ENCODE measurements at places on chromosomes 4 and X. TPM values are rescaled to one million over a fixed set of nuclear protein-coding genes. Genes with fewer than 3 reads are reported as not detected.

GRCh38 chr4:185013417-185014125, 4.7 kb upstream of the HELT start:
- no peak for DNase-seq

Gene SMIM10
- 1.3 TPM for total RNA-seq

GRCh38 chr4:169540774-169541173, 71.6 kb downstream of the NEK1 start:
- DNase-seq = no peak

Gene GATB
- total RNA-seq = 22.1 TPM

GRCh38 chrX:38891641-38892413, 90.6 kb downstream of the MID1IP1 start:
- DNase-seq = no peak

GRCh38 chrX:139091878-139092277, 380.4 kb upstream of the FGF13 start:
- DNase-seq = no peak

GRCh38 chr4:115670930-115671329, 557.5 kb upstream of the NDST4 start:
- DNase-seq = no peak

DNA sequence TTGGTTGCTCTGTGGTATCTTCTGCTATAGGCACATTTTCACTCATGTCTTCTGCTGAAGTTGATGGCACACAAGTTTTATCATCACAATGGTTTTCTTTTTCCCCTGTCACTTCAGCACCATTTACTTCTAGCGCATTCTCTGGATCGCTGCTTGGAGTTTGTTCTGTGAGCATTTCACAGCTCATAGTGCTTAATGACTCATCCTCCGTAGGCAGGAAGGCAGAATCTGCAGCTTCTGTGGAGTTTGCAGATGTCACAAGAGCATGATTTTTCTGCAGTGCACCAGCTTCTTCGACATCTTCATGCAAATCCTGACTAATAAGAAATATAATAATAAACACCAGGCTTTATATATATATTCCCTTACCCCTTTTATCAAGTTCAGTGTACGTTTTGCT, 83.6 kb downstream of the CHM start:
- no peak for DNase-seq

DNA sequence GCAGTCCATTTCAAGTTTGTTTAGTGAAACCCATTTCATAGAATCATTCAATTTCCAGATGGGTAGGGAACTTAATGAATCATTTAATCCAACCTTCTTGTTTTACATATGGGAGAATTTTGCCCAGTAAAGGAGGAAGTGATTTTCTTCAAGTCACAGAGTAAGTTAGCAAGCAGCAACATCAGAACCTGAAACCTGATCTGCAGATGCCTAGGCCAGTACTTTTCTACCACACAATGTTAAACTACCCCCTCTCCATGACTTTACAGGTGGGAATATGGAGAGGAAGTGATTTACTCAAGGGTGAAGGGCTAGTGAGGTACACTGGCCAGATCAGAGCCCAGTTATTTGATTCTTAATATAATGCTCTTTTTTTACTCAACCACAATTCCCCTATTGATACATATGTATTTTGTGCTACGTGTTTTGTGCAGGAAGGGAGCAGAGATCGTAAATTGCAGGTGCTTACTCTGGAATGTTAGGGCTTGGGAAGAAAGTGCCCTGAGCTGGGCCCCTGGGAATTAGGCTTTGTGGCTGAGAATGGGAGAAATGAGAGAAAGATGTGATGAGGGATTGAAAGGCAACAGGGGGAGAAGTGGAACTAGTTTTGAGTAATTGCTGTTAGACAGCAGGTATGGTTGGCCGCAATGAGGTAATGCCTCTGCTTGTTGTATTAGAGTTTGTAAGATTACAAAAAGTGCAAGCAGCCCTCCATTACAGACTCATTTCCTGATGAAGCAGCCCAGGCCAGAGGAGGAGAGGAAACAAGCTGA, 6.8 kb downstream of the LHFPL1 start:
- DNase-seq = no peak

- DNase-seq = no peak
Observed at GRCh38 chrX:33045882-33046281, 165.5 kb downstream of the DMD start.
